ENCODE measurements at places on chromosomes 2 and 18.

DNA sequence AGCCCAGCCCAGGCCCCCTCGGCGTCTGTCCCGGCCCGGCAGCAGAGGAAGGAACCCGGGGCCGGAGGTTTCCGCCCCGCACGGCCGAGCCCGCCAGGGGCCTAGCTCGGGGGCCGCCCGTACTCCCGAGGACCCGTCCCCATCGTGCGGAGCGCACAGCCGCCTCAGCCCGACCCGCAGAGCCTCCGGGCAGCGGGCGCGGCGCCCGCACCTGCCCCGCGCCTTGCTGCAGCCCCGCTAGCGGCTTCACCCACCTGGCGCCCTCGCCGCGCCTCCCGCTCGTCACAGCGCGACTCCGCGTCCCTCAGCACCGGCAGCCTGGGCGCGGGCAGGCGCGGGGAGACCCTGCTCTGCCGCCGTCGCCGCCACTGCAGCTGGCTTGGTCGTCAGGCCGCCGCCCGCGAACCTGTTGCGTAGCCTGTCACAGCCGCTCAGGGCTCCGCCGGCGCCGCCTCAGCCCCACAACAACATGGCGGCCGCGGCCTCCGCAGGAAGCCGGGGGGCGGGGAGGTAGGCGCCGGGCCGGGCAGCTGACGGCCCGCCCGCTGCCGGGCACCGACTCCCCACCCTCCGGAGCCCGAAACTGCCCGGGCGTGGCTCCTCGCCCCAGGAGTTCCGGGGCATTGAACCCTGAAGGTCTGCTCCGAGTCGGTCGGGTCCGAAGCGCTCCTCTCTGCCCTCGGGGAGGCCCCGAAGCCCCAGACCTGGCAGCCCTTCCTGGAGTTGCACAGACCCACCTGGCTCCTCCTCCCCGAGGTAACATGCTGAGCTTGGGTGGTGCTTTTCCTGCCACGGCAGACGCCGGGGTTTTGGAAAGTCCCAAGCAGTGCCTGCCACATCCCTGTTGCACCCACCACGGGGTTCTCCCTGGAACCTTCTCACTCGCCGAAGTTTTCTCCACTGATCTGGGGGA is at the start of gene ITSN2:
TSS of gene ITSN2 (minus strand) at position 487 of the 913 bp plus-strand sequence. CDS start 32,454 bp downstream, outside the sequence.
- peak; percentile 75 for DNase-seq

- no peak for DNase-seq
Observed at GRCh38 chr2:25324251-25324650, 17.5 kb downstream of the DNMT3A start.

GRCh38 chr2:7788736-7789135 is 871.5 kb downstream of the RNF144A start:
- no peak for DNase-seq

DNA sequence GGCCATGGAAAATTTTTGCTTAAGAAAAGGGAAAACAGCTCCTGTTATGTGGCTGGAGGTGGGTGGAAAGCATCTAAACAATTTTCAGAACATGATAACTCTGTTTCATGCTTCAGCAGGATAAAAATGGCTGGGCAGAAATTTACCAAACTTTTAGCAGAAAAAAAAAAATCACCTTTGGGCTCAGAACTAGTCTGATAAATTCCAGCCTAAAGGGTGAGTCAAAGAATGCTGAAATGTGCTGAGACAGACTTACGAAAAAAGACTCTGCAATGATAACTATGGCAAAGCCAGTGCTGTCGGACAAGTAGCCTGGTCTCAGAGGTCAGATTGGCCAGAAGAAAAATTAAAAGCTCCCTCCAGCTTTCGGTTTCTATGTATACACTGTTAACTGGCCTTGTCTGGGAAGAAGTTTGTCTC is 123.6 kb downstream of the LRATD1 start:
- DNase-seq: no peak

GRCh38 chr2:120704696-120705095 is 31.0 kb upstream of the GLI2 start:
- DNase-seq: no peak

DNA sequence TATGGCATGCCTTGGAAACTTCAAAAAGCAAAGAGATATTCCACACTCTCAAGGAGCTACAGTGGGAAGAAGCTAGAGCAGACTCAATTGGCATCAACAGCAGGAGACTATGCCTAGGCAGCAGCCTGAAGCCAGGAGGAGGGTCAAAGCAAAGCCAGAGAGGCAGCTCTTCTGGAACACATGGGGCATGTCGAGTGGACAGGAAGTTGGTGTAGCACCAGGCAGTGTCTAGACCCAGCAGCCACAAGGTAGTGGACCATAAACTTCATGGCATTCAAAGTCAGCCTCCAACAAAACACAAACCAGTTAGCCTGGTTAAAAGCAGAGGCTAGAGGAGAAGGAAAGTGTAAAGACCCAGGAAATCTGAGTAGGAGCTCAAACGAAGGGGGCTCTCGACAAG is 311.2 kb upstream of the PKDCC start:
- no peak for DNase-seq

- no peak for DNase-seq
Observed at GRCh38 chr18:29653671-29654215, 1388.8 kb downstream of the DSC3 start.

DNA sequence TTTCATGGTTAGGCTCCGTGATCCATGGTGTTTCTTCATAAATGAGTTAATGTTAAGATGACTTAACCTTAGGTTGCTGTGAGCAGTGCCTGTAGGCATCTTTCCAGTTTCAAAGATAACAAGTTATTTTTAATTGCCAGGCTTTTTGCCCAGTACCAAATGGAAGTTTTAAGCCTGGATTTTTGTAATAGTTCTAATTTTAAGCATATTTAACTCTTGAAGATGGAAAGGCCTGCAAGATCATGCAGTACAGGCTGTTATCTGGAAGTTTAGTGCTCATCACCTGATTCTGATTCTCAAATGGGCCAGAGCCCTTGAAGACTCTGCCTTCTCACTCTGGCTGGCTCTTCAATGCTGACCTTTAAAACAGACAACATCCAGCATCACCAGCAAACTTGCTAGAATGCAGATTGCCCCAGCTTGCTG is 141.3 kb downstream of the NCK2 start:
- DNase-seq: no peak

DNA sequence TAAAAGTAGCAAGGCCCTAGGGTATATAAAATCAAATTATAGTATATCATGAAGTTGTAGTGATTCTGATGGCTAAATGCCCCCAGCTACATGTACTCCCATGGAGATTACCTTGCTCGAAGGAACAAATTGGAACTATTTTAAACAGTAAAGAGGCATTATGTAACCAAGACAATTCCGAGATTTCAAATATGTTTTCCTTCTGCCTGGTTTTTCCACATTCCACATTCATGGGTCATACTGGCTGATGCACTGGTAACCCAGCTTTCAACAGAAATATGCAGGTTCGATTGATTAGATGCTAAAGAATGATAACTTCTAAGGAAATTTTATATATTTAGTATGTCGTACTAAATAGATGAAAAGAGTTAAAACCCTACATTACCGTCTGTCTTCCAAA is 62.3 kb upstream of the MGAT4A start:
- DNase-seq: no peak

DNA sequence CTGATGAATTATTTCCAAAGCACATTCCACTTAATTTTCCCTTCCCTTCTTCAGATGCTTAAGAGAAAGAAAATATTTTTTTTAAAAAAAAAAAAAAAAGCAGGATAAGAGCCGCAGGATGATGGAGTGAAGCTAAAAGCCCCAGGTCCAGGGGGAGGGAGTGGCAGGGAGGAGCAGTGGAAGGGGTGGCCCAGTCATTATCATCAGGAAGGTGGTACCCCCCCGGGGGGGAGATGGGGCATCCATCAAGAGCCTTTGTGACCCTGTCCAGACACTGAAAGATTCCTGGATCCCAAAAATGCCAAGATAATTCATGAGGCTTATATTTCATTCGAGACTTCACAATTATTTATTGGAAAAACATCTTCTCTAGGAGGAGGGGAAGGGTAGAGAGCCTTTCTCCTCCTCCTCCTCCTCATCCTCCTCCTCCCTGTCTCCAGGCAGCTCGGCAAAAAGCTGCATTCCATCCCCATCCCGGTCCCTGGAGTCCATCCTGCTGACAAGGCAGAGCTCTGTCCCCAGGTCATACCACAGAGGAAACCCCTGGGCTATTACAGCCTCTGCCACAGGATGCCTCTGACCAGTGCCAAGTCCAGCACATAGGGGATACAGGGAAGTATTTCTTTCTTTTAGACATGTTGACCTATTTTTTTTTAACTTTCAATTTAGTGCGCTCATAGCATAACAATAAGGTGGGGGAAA is 125.3 kb downstream of the TWIST2 start:
- no peak for DNase-seq
